GM18507 (cell line): ENCODE measurements at places on chromosomes 5 and 9.

DNA sequence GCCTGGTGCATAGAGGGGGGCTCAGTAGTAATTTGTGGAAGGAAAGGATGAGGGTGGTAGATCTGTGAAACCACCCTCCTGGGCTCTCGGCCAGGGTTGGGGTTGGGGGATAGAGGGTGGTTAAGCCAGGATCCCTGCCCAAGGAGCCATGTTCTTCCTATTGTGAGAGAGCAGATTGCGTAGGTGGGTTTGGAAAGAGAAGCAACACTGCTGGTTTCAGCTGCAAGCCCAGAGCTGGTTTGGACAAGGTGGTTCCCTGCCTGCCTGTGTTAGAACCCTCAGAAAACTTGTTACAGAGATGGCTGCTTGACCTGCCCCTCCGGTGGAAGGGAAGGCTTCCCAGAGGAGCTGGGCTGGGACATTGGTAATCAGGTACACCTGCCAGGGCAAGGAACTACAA lies 131.2 kb upstream of the HAND1 start:
- DNase-seq, result no peak

- no peak for DNase-seq
Measured at GRCh38 chr5:168826246-168826725, 247.1 kb upstream of the PANK3 start.

GRCh38 chr5:82413302-82414040 lies 135.3 kb upstream of the RPS23 start:
- DNase-seq, result no peak

DNA sequence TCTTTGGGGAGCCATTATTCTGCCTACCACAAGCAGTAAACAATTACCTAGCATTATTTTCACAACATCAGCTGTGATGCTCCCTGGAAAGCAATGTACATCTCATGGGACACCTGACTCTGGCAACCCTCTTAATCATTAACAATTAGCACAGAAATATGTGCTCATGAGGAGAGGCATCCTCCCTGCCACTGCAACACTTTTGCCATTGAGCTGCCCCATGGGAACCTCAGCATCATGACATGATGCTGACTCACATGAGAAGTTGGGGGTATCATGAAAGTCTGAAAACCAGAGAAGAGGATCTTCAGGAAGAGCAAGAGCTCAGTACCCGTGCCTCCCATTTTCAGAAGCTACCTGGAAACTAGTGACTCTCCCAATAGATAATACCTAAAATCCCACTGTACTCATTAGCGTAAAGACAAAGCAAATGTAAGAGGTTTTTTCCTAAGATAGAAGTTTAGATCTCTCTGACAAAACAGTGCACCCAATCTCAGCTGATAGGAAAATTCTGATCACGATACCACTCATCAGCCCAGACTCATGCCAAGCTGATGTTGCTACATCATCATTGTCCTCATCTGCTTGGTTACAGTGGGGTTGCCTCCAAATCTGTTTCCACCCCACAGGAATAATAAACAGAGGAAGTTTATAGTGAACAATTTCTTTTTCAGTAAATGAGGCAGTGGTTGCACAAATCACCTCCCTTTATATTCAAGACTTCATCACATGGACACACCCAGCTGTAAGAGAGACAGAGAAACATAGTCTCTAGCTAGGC lies 244.5 kb downstream of the NR2F1-AS1 start:
- DNase-seq, result no peak

GRCh38 chr9:92748233-92748497 lies 16.5 kb downstream of the BICD2 start:
- DNase-seq, result no peak

DNA sequence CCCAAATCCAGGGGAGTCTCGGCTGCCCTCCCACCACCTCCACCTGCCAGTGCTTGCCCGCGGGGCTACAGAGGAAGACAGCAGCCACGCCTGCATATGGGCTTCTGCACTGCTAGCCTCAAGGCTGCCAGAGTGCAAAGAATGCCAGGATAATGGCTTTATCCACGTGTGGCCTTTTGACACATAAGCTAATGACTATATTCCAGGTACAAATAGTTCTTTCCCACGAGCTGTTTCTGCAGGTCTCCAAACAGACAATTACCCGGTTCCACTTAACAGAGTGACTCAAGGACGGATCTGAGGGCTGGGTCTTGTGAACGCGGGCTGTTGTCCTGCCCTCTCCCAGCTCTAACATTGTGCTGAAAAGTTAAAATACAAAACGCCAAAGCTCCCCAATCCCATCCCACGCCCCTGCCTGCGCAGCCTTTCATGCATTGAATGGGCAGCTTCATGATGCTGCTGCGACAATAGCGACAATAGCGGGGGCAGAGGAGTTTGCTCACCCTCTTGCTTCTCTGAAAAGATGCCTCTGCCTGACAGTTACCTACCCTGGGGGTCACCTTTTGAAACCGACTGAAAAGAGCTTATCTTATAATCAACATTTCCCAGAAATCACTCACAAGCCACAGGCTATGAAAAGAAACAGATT lies 39.1 kb upstream of the MSH3 start:
- no peak for DNase-seq

- DNase-seq, result no peak
Measured at GRCh38 chr9:103990311-103990710, 103.8 kb upstream of the SMC2 start.

- DNase-seq, result no peak
Measured at GRCh38 chr5:45623832-45624231, 72.3 kb downstream of the HCN1 start.

GRCh38 chr9:120904061-120904977 lies 22.3 kb downstream of the TRAF1 start:
- no peak for DNase-seq

DNA sequence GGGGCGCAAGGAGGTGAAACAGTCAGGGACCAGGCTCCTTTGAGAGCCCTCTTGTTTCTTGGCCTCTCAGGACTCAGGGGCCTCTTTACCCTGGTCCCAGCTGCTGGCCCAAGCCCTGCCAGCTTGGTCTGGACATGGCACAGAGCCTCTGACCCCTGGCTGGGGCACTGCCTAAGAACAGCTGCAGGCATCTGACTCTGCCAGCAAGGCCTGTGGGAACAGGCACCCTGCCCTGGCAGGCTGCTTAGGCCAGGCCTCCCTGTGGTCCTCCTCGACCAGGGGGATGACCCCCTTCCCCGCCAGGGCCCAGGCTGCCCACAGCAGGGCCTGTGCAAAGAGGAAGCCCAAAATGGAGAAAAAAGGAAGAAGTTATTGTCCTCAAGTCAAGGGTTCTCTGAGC lies 25.5 kb downstream of the OLFML2A start:
- DNase-seq, result no peak

DNA sequence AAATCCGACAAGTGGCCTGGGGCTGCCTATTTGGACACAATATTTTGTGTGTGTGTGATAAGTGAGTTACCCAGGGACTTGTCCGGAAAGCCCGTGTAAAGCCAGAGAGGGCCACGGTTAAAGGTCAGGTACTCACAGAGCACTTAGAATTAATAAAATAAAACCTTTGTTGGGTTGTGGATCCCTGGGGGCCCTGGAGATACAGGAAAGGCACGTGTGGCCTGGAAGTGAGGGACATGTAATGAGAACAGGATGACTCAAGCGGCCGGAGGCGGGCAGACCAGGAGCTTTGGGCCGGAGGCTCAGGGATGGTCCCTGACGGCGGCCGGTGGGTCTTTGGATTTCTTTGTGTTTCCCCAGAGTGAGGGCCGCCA lies 1.0 kb downstream of the DMRT2 start:
- no peak for DNase-seq

- DNase-seq, result no peak
Measured at GRCh38 chr5:36606036-36606427, 374 bp upstream of the SLC1A3 start.

- no peak for DNase-seq
Measured at GRCh38 chr5:40981420-40981819, 72.1 kb downstream of the C7 start.

GRCh38 chr5:37710965-37711364 lies 128.9 kb downstream of the GDNF start:
- no peak for DNase-seq

- no peak for DNase-seq
Measured at GRCh38 chr9:68619636-68620035, 79.0 kb upstream of the TMEM252 start.

- DNase-seq, result no peak
Measured at GRCh38 chr5:112210430-112211005, 208.6 kb downstream of the EPB41L4A start.

DNA sequence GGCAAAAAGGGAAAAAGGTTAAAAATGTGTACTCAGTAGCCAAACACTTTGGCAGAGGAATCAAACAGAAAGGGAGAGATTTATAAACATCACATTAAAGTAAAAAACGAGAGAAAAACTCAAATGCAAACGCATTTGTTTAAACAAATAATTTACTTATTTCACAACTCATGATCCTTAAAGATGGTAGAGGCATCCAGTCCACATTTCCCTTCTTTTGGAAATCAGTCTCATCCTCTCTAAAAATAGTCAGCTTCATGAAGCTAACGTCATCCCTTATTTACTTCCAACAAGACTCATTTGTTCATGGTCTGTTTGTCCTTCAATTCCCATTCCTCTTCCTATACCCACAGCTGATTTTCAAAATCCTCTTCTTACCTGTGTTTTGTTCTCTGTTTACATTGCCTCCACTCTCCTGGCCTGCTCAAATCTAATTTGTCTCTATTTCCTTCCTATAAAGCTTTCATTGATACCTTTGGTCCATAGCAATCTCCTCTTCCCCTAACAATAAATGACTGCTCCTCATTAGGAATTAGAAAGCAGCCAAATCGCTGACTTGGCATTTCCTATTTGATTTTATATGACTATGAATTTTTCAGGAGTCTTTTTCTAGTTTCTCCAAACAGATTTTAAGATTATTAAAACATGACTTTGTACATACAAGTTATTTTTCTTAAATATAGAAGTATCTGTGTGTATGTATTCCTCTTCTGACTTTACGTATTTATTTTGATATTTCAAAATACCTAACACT lies 805.3 kb downstream of the TLE1 start:
- DNase-seq, result no peak

GRCh38 chr9:83027153-83027891 lies 35.6 kb downstream of the RASEF start:
- no peak for DNase-seq

DNA sequence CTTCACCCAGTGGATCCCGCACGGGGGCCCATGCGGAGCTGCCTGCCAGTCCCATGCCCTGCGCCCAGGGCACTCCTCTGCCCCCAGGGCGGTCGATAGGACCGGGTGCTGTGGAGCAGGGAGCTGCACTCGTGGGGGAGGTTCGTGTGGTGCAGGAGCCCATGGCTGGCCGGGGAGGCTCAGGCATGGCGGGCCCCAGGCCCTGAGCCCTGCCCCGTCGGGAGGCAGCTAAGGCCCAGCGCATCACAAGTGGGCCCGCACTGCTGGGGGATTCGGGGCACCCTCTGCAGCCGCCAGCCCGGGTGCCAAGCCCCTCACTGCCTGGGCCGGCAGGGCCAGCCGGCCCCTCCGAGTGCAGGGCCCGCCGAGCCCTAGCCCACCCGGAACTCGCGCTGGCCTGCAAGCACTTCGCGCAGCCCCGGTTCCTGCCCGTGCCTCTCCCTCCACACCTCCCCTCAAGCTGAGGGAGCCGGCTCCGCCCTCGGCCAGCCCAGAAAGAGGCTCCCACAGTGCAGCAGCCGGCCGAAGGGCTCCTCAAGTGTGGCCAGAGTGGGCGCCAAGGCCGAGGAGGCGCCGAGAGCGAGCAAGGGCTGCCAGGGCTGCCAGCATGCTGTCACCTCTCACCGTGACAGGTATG lies 221.1 kb upstream of the RORB start:
- DNase-seq, result no peak

DNA sequence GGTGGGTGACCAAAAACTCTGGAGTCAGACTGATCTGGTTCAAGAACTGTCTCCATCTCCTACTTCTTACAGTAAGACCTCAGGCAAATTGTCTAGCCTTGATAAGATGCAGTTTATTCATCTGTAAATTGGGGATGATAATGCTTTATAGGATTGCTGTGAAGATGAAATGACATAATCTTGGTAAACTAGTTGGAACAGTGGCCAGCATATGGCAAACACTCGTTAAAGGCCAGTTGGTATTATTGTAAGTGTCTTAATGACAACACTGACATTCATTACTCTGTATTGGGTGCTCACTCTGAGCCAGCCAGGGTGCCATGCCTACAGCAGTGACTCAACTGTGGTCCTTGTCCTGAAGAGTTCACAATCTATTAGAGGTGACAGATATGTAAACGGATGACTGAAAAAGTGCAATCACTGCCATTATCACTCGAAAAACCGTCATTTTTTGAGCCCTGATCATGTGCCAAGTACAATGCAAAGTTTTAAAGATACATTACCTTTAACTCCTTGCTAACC lies 84.9 kb upstream of the HSPA9 start:
- DNase-seq, result no peak

GRCh38 chr9:116998305-116998704 lies 311.2 kb downstream of the TRIM32 start:
- DNase-seq, result no peak

DNA sequence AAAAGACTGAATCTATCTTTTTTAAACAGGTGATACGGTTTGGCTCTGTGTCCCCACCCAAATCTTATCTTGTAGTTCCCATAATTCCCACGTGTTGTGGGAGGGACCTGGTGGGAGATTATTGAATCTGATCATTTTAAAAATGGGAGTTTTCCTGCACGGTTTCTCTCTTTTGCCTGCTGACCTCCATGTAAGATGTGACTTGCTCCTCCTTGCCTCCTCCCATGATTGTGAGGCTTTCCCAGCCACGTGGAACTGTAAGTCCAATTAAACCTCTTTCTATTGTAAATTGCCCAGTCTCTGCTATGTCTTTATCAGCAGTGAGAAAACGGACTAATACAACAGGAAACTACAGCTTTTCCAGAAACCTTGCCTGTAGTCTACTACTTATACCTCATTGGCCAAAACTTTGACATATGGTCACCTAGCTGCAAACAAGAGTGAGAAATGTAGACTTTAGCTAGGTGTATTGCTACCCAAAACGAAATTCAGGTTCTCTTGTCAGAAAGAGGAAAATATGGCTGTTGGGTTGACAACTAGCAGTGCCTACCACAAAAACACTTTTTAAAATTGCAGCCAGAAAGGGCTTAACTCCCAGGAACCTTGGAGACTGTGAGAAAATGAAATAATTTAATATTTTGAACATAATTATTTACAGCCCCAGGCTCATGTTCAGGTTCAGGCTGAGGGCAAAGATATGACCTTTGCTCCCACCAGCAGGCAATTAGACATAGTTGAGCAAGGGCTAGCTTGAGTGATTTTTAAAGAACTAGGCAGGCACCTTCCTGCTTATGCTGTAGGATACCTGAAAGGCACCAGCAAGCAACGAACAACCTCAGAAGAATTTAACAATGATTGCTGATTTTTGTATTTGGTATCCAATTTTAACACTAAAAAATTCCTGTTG lies 7.4 kb upstream of the AGGF1 start:
- no peak for DNase-seq

- no peak for DNase-seq
Measured at GRCh38 chr9:93093127-93093876, 2.7 kb upstream of the CARD19 start.

- no peak for DNase-seq
Measured at GRCh38 chr9:8252445-8252844, 452.9 kb upstream of the DMAC1 start.
